ENCODE measurements at places on chromosomes 5 and 9. TPM values are rescaled to one million over a fixed set of nuclear protein-coding genes. Genes with fewer than 3 reads are reported as not detected.

FAM153A gene
- not detected for total RNA-seq

C5orf52 gene
- not detected for total RNA-seq

SPINK6 gene
- not detected for total RNA-seq

TXN gene
- total RNA-seq = 309 TPM

DBH gene
- not detected for total RNA-seq

PCDH12 gene
- total RNA-seq = 0.64 TPM

OBP2B gene
- total RNA-seq = not detected

PDE6A gene
- 0.13 TPM for total RNA-seq

Data from epithelial cell of alveolus of lung (primary cell).